ENCODE measurements at places on chromosomes 11 and 22. TPM values are rescaled to one million over a fixed set of nuclear protein-coding genes. Genes with fewer than 3 reads are reported as not detected.

DNA sequence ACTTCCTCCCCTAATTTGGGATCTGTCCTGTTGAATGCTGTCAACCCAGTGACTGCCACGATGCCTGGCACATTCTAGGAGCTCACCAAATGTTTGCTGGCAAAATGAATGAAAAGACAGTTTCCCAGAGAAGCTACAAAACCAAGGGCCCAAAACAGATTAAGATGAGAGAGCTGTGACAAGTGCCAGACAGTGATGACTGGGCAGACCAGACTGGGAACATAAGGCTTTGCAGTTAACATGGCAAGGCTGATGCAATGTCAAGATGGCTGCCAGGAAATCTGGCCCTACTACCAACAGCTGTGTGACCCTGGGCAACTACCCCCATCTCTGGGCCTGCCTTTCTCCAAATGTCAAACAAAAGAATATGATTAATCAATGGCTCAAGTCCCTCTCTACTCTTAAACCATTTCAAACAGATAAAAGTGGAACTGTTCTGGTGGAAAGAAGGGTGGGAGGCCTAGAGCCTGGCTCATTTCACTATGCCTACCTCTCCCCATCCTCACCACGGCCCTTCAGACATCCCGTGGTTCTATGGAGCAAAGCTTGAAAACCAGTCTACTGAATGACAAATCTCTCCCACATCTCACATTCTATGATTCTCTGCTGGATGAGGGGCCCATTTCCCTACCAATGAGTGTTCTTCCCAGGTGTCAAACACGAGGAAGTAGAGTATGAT, 12.8 kb downstream of the AP1B1 start:
- DNase-seq = no peak

Gene GGTLC3
- not detected for total RNA-seq

- DNase-seq = no peak
Observed at GRCh38 chr11:19380375-19380774, 139.6 kb upstream of the E2F8 start.

GRCh38 chr22:41028841-41029240, 63.6 kb upstream of the EP300 start:
- DNase-seq = no peak

GRCh38 chr11:112759418-112759817, 201.8 kb upstream of the NCAM1 start:
- no peak for DNase-seq
